RWPE2 (cell line): ENCODE measurements at places on chromosomes 1 and 21.

DNA sequence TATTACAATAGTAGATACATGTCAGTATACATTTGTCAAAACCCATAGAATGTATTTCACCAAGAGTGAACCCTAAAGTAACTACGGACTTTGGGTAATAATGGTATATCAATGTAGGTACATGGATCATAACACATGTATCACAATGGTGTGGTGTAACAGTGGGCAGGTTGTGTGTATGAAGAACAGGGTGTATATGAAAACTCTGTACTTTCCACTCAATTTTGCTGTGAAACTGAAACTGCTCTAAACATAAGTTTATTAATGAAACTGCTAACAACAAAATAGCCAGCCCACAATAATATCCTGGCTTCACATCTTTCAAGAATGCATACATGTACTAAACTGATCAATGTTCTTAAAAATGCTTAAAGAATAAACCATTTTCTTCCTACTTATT is 90.2 kb downstream of the RUSC1 start:
- H3K27ac ChIP-seq: no peak overlapping the region
- H3K4me1 ChIP-seq: no peaks in the 10 kb centered on the region
- H3K27me3 ChIP-seq: no peaks in the 10 kb centered on the region
- no peak for DNase-seq
- no peak overlapping the region for H3K4me3 ChIP-seq

- DNase-seq: no peak
- no peaks in the 10 kb centered on the region for H3K36me3 ChIP-seq
- peaks cover 54% of the 10 kb centered on the region for H3K27me3 ChIP-seq
- H3K4me1 ChIP-seq: no peaks in the 10 kb centered on the region
Observed at GRCh38 chr1:170664093-170664827, at the start of gene PRRX1. Gene PRRX1, plus strand, starts transcription at chr1:170664131. Its CDS starts 88 bp downstream, at chr1:170664219.

- H3K4me3 ChIP-seq: peak overlapping the region; percentile 48
- H3K27me3 ChIP-seq: no peaks in the 10 kb centered on the region
- no peaks in the 10 kb centered on the region for H3K4me1 ChIP-seq
- DNase-seq: no peak
Observed at GRCh38 chr1:30719406-30720270, 3.7 kb downstream of the MATN1 start.

- H3K4me3 ChIP-seq: no peak overlapping the region
- no peaks in the 10 kb centered on the region for H3K4me1 ChIP-seq
- no peaks in the 10 kb centered on the region for H3K27me3 ChIP-seq
- DNase-seq: no peak
Observed at GRCh38 chr1:193338194-193338593, 151.8 kb upstream of the B3GALT2 start.

GRCh38 chr1:197367627-197368026 is 99.6 kb downstream of the CRB1 start:
- H3K27me3 ChIP-seq: no peaks in the 10 kb centered on the region
- H3K36me3 ChIP-seq: no peaks in the 10 kb centered on the region
- H3K4me1 ChIP-seq: no peaks in the 10 kb centered on the region
- no peak overlapping the region for H3K27ac ChIP-seq

GRCh38 chr1:151829352-151830046 is 2.1 kb downstream of the RORC start:
- no peak for DNase-seq
- no peak overlapping the region for H3K27ac ChIP-seq
- H3K4me3 ChIP-seq: no peak overlapping the region
- H3K36me3 ChIP-seq: no peaks in the 10 kb centered on the region

- H3K4me3 ChIP-seq: no peak overlapping the region
- peak overlapping the region; percentile 82 for H3K27ac ChIP-seq
- H3K4me1 ChIP-seq: peaks cover 37% of the 10 kb centered on the region
- DNase-seq: no peak
Observed at GRCh38 chr1:8042134-8042533, 16.0 kb upstream of the ERRFI1 start.

DNA sequence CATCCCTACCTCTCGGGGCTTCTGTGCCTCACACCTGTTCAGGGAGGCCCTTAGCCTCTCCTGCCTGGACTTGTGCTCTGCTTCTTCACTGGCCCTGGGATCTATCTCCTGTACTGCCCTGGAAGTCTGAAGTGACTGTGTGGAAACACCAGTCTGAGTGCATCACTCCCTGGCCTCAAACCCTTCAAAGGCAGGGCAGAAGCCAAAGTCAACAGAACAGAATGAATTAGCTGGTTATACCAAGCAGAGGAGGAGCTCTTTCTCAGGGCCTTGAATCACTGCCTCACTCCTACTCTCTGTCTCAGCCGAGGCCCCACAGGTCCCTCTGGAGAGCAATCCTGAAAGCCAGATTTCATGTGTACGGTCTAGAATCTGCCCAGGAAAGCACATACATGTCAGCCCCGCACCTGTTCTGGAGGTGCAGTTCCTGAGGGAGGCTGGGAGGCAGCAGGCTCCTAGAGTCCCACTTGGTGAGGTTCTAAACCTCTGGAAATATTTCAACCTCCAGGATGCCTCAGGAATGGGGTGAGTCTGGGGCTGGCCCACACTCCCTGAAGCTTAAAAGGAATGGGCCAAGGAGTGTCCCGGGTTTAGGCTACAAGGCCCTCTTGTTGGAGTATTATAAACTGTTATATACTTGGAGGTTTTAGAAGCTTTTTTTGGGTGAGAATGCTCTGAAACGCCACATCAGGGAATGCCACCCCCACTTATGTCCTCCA is 98.3 kb downstream of the ABCA4 start:
- H3K4me1 ChIP-seq: peaks cover 8% of the 10 kb centered on the region
- H3K27me3 ChIP-seq: no peaks in the 10 kb centered on the region
- no peak for DNase-seq
- H3K36me3 ChIP-seq: no peaks in the 10 kb centered on the region

- H3K4me3 ChIP-seq: no peak overlapping the region
- no peaks in the 10 kb centered on the region for H3K36me3 ChIP-seq
- H3K4me1 ChIP-seq: no peaks in the 10 kb centered on the region
- H3K27me3 ChIP-seq: no peaks in the 10 kb centered on the region
- no peak overlapping the region for H3K27ac ChIP-seq
Observed at GRCh38 chr1:92194511-92194910, 23.2 kb upstream of the C1orf146 start.

DNA sequence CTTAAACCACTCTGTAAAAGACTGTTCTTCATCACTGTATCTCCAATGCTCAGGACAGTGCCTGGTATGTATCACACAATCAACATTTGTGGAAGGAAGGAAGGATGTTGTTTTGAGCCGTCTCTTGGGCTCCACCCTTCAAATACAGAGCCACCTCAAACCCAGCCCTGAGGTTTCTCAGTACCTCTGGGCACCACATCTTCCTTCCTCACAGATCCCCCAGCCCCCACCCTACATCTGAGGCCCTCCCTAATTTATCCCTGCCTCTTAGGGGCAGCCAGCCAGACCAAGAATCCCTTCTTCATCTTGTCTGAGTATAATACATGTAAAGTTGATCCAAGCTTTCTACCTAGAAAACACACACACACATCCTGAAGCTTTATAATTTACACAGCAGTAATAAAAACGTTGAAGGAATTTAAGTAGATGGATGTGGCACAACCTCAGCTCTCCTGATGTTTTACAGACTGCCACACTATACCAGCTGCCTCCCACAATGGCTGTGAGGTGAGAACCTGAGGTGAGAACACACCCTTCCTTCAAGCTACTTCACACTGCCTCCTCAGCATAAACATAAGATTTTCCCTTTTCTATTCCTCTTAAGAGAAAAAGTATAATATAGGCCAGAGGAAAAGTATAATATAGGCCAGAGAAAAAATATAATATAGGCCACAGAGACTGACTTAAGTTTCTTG is 48.5 kb downstream of the CDC7 start:
- H3K27me3 ChIP-seq: no peaks in the 10 kb centered on the region
- H3K27ac ChIP-seq: no peak overlapping the region
- no peak overlapping the region for H3K4me3 ChIP-seq
- no peaks in the 10 kb centered on the region for H3K36me3 ChIP-seq

DNA sequence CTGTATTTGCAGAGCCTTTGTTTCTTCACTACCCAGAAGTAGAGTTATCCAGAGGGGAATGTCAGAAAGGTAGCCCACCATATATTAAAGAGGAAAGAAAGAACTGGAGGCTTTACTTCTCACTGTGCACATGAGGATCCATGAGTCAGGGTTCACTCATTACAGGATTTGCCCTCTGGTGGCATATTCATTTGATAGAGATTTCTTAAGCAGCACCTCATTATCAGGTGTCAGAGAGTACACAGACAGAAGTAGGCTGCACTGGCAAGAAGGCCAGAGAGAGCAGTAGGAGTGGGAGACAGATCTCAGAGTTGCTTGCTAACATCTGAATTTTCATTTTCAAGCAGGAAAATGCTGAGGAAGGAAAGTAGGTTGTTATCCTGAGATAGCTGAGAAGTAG is 123.8 kb downstream of the PIK3R3 start:
- no peak overlapping the region for H3K27ac ChIP-seq
- H3K4me1 ChIP-seq: no peaks in the 10 kb centered on the region
- H3K36me3 ChIP-seq: peaks cover 24% of the 10 kb centered on the region
- no peak overlapping the region for H3K4me3 ChIP-seq
- H3K27me3 ChIP-seq: no peaks in the 10 kb centered on the region

- H3K36me3 ChIP-seq: peaks cover 6% of the 10 kb centered on the region
- H3K27me3 ChIP-seq: no peaks in the 10 kb centered on the region
- H3K27ac ChIP-seq: peak overlapping the region; percentile 93
- peaks cover 12% of the 10 kb centered on the region for H3K4me1 ChIP-seq
- DNase-seq: no peak
Observed at GRCh38 chr1:205630241-205630640, 1.6 kb downstream of the ELK4 start.

GRCh38 chr1:98849969-98850636 is 154.6 kb downstream of the PLPPR5 start:
- no peaks in the 10 kb centered on the region for H3K4me1 ChIP-seq
- no peaks in the 10 kb centered on the region for H3K36me3 ChIP-seq
- DNase-seq: no peak
- no peak overlapping the region for H3K27ac ChIP-seq

DNA sequence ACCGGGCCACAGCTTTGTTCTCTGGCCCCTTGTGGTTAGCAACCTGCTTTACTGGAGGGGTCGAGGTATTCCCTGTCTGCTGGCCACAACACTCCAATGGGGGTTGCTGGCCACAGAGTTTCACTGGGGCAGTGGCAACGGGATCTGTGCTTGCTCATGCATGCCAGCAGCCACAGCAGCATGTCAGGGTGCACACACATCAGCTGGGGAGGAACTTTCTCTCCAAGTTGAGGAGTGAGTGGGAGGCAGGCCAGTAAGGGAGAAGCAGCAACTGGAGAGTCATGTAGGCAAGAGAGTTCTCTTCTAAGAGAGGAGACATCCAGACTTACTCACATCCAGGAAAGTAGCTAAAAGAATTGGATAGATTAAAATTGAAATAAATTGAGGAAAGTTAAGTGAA is 38.0 kb downstream of the SAMD13 start:
- no peak overlapping the region for H3K27ac ChIP-seq
- no peaks in the 10 kb centered on the region for H3K36me3 ChIP-seq
- DNase-seq: no peak
- H3K4me3 ChIP-seq: no peak overlapping the region
- no peaks in the 10 kb centered on the region for H3K27me3 ChIP-seq
- H3K4me1 ChIP-seq: no peaks in the 10 kb centered on the region

- peaks cover 7% of the 10 kb centered on the region for H3K4me1 ChIP-seq
- H3K36me3 ChIP-seq: no peaks in the 10 kb centered on the region
- no peak for DNase-seq
- no peak overlapping the region for H3K4me3 ChIP-seq
- H3K27ac ChIP-seq: no peak overlapping the region
Observed at GRCh38 chr1:24277420-24278169, 41.6 kb upstream of the GRHL3 start.

DNA sequence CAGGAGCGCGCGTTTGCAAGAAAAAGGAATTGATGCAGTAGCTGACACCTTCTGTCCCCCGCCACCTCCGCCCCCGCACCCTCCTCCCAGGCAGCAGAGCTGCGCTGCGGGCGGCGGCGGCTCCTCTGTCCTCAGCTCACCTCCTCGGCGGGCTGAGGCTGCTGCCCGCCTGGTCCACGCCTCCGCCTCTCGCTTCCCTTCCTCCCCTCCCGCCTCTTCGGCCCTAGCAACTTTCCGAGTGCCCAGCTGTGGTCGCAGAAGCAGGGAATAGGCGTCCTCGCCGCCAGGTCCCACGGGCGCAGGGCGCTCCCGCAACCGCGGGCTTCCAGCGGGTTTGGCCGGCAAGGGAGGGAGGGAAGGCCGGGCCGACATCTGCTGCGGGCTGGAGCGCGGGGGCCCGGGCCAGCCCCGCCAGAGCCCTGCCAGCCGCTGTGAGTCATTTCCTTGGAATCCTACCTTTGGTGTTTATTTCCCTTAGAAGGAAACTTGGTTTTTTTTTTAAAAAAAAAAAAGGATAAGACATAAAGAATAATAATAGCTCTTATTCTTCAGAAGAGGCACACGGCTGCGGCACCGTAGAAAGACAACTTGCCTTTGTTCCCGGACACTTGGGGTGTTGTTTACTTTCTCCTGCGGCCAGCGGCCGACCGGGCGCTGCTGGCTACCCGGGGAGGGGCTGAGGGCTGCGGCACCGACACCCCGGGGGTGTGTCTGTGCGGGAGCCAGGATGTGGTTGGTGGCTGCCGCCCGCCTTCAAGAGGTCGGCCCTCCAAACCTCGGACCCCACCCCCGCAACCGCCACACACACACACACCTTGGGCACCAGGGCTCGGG is 1.1 kb downstream of the SERTAD4 start:
- H3K4me1 ChIP-seq: peaks cover under 1% of the 10 kb centered on the region
- no peaks in the 10 kb centered on the region for H3K36me3 ChIP-seq
- peak overlapping the region; percentile 72 for H3K27ac ChIP-seq
- H3K4me3 ChIP-seq: peak overlapping the region; percentile 55
- no peak for DNase-seq

GRCh38 chr1:231107600-231108326 is 54.1 kb upstream of the TRIM67 start:
- no peak overlapping the region for H3K4me3 ChIP-seq
- DNase-seq: no peak
- H3K27me3 ChIP-seq: no peaks in the 10 kb centered on the region
- no peak overlapping the region for H3K27ac ChIP-seq

GRCh38 chr1:96090134-96090533 is 631.5 kb upstream of the PTBP2 start:
- H3K4me1 ChIP-seq: no peaks in the 10 kb centered on the region
- H3K27me3 ChIP-seq: no peaks in the 10 kb centered on the region
- no peaks in the 10 kb centered on the region for H3K36me3 ChIP-seq
- no peak for DNase-seq

GRCh38 chr1:241582921-241583321 is 50.7 kb downstream of the KMO start:
- peaks cover 12% of the 10 kb centered on the region for H3K4me1 ChIP-seq
- H3K27ac ChIP-seq: peak overlapping the region; percentile 37
- H3K4me3 ChIP-seq: no peak overlapping the region
- H3K27me3 ChIP-seq: no peaks in the 10 kb centered on the region
- H3K36me3 ChIP-seq: no peaks in the 10 kb centered on the region
